Amniotic stem cell (primary cell): ENCODE measurements at places on chromosomes 16 and 17.

- DNase-seq: no peak
Measured at GRCh38 chr17:34623856-34624766, 44.7 kb downstream of the TMEM132E start.

DNA sequence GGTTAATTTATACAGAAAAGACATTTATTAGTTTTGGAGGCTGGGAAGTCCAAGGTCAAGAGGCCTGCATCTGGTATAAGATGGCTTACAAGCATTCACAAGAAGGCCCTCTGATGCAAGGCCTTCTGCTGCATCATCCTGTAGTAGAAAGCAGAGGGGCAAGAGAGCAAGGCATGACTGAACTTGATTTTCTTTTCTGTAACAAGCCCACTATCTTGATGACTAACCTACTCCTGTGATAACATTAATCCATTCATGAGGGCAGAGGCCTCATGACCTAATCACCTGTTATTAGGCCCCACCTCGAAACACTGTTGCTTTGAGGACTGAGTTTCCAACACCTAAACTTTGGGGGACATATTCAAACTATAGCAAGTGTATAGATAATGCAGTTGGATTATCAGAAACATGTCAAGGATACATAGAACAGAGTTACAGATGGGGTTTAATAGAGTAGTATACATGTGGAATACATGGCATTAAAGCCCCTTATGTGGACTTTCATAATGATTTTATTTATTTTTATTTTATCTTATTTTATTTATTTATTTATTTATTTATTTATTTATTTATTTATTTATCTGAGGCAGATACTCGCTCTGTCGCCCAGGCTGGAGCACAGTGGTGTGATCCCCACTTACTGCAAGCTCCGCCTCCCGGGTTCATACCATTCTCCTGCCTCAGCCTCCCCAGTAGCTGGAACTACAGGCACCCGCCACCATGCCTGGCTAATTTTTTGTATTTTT, 88.2 kb downstream of the CHD9 start:
- DNase-seq: no peak

DNA sequence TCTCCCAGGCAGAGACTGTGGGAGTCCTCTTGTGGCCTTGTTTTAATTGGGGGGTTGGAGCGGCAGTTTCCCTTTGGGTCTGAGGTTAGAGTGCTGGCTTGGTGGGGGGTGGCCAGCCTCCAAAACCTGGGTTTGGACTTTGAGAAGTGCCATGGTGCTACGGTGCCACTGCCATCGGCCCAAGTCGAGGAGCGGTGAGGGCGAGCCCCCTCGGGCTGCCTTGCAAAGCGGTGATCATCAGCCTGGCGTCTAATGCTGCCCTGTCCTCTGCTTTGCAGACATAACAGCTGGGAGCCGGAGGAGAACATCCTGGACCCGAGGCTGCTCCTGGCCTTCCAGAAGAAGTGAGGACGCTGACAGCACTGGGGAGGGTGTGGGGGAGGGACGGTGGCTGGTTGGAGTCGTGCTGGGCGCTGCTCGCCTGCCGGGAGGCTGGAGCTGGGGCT, 1.2 kb downstream of the CBX2 start:
- no peak for DNase-seq

DNA sequence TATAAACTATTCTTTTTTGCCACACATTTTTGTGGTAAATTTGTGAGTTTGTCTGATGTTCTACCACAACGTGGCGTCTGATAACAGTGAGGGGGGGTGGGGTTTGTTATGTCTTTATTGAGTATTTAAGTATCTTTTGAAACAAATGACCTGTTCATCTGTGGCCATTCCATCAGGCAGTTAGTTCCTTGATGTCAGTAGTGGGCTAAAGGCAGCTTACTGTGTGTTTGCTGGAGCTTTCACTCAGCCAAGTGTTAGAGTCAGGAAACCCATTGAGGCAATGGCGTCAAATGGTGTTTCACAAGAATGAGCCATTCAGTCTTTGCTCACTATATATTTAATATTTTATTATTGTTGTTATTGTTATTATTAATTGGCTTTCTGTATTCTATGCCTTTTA, 28.0 kb downstream of the NQO1 start:
- no peak for DNase-seq
